ENCODE measurements at places on chromosomes 1 and 21. TPM values are rescaled to one million over a fixed set of nuclear protein-coding genes. Genes with fewer than 3 reads are reported as not detected.

GRCh38 chr1:53307037-53307436 is 20.8 kb downstream of the LRP8 start:
- no peak for DNase-seq

GRCh38 chr1:212271823-212272485 is 13.3 kb upstream of the PPP2R5A start:
- DNase-seq: no peak

TMIGD3 gene
- not detected for total RNA-seq

NIBAN1 gene
- total RNA-seq: 8.1 TPM

CNIH4 gene
- 53.2 TPM for total RNA-seq

WRAP73 gene
- 31.2 TPM for total RNA-seq
